ENCODE measurements at places on chromosomes 6 and 20.
A peak's percentile ranks its signal among the peaks of the same experiment; 100 is the strongest.

GRCh38 chr20:32585011-32585585, at the start of gene NOL4L:
Gene NOL4L, minus strand, starts transcription at chr20:32585333. Its CDS starts 443 bp downstream, at chr20:32584890.
- peak; percentile 63 for DNase-seq

- DNase-seq: no peak
These were observed 7.3 kb upstream of the TENT5A start for GRCh38 chr6:81759782-81760181.

DNA sequence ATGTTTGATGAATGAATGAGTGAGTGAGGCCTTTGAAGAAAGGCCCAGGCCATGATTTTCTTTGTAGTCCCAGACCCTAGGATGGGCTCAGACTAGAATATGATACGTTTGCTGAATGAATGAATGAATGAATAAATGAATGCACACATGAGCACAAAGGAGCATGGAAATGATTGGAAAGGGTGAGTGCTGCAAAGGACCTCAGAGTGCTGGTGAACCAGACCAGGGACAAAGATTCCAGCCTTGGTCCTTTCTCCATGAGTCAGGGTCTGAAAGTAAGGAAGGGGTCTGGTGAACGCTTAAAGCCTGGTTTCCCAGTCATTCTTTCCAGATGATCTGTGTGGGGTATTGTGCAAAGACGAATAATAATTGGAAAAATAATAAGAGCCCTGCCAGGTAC, 40.0 kb upstream of the MRPS18A start:
- DNase-seq: no peak

- no peak for DNase-seq
These were observed 502.4 kb upstream of the PTCHD4 start for GRCh38 chr6:48613231-48613949.

GRCh38 chr20:54920491-54920890, 445.1 kb downstream of the DOK5 start:
- no peak for DNase-seq

DNA sequence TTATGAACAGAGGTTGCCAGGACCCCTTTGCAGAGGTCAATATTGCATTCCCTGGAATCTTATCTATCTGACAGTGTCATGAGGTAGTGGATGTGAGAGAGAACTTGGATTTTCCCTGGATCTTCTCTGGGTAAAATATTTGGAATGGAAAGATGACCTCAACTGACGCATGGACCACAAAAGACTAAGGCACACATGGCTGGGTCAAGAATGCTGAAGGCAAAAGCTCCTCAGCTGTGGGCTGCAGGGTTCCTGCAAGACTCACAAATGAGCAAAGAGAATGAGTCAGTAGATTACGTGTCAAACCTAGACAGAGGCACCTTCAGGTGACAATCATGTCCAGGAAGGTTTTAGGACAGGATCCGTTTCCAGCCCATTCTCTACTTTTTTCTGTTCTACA, 484.0 kb downstream of the C6orf118 start:
- DNase-seq: no peak

DNA sequence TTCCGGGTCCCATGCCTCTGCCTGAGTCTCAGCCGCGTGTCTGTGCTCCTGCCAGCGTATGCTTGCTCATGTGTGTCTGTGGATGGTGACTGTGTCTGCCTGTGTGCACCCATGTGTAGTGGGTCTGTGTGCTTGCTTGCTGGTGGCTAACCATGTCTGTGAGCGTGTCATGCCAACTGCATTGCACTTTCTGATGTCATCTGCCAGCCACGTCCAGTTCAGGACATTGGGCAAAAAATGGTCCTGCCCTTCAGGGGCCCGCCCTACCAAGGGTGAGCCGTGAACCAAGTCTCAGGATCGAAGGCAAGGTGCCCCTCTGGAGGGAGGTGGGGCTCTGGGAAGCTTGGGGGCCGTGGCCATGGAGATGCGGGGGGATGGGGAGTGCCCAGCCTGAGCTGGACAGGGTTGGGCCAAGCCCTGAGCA, 9.4 kb upstream of the ZBTB46 start:
- DNase-seq: no peak

DNA sequence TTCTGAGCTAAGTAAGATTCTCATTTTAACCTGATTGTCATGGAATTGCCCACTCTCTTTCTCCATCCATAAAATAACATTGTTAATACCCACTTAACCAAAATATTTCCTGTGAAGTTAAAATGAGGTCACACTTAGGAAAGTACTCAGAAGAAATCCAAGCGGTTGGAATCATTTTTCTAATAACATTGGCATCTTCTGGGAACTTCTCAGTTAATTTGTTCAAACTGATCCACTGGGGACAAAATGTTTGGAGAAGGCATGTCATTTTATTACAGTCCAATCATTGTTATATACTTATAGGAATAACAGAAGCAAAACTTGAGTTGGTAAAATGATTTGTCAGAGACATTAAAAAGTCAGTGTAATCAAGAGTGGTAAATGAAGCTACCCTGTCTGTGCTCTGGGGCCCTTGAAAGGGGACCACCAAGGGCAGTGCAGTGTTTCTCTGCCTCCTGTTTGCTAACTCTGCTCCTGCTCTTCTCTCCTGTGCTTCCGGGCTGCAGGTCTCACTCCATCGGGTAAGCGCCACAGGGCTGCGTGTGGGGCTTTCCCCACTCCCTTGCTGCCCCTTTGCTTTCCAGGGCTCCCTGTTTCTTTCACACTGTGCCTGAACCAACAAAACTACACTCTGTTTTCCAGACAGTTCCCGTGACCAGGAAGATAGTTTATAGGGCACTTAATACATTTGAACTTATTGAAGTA, 50.1 kb downstream of the HDDC2 start:
- DNase-seq: no peak

DNA sequence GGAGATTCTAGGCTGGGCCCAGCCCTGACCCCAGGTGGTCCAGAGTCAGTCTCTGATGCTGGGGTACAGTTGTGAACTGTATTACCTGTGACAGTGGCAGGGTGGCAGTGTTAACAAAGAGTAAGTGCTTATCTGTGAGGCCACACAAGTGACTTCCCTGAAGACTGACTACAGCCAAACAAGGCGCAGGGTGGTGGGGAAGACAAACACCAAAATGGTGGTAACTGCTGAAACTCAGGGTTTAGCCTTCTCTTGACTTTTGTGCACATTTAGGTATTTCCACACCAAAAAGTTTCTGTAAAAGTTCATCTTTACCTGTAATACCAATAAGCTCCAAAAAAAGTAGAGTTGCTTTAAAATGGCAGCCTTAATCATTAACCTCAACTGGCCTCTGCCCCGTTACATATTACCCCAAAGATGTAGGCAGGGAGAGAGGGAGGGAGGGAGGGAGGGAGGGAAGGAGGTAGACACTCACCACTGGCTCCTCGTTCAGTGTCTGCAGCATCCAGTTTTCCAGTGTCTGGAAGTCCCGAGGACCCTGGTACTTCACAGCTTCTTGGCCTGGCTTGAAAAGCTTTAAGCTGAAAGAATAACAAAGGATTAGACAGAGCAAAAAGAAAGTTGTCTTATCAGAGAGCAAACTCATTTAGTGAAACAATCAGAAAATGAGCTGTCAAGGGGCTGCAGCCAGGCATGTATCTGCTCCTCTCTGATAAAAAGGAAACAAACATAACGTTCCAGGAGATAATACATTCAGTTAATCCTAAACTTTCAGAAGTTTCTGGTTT, 11.3 kb downstream of the TXNDC5 start:
- no peak for DNase-seq

- no peak for DNase-seq
These were observed 60.2 kb downstream of the TFAP2C start for GRCh38 chr20:56689318-56689717.

- DNase-seq: no peak
These were observed 7.1 kb upstream of the AP5S1 start for GRCh38 chr20:3812975-3813847.

DNA sequence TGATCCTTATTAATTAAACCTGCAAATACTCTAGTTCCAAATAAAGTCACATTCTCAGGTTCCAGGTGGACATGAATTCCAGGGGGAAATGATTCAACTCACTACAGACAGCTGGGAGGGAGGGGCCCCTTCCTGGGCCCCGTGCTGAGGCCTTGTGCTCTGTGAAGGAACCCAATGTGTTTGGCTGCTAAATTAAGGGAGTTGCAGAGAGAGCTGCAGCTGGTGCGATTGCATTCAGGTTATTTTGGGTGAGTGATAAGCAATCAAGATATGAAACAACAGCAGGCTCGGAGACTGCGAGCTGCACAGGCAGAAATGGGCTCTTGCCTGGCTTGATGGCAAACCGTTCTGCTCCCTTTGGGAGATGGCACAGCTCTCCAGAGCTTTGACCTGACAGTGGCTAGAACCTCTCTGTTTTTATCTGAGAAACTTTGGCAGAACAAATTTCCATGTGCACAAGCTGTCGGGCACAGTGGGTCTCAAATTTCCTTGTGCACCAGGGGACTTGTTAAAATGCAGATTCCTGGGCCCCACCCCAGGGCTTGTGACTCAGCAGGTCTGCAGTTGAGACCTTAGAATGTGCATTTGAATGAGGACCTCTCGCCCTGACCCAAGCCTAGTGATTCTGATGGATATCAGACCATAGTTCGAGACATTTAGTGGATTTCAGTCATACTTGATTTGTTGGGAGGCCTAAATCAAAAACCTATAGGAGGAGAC, 9.8 kb downstream of the MAPK13 start:
- DNase-seq: no peak

Data from nucleus accumbens (tissue), 56 donors.